CD8-positive, alpha-beta memory T cell (primary cell): ENCODE measurements at places on chromosomes 4 and X. TPM values are rescaled to one million over a fixed set of nuclear protein-coding genes. Genes with fewer than 3 reads are reported as not detected.

The LAP3 gene
- total RNA-seq = 89.0 TPM

The AFF1 gene
- 29.7 TPM for total RNA-seq

The BBS12 gene
- 1.7 TPM for total RNA-seq

The SOWAHB gene
- total RNA-seq = not detected

The MAGEC3 gene
- total RNA-seq = not detected

The CYSLTR1 gene
- total RNA-seq = 0.31 TPM

The REPS2 gene
- total RNA-seq = 0.11 TPM

The AWAT1 gene
- not detected for total RNA-seq

The DUSP9 gene
- total RNA-seq = 0.15 TPM

The SLC9B1 gene
- 1.2 TPM for total RNA-seq

The GPM6B gene
- total RNA-seq = not detected

The FANCB gene
- total RNA-seq = 10.9 TPM

The PDZD11 gene
- 26.4 TPM for total RNA-seq

The UBA6 gene
- total RNA-seq = 69.6 TPM

The CTAG2 gene
- total RNA-seq = 44.1 TPM

The MAGED1 gene
- 31.9 TPM for total RNA-seq

The FBXL5 gene
- 25.1 TPM for total RNA-seq

The INTU gene
- total RNA-seq = 0.13 TPM

The BCORL1 gene
- total RNA-seq = 10.7 TPM
